ENCODE measurements at places on chromosomes 6 and 20.

- DNase-seq = no peak
These were observed 56.8 kb downstream of the SNX9 start for GRCh38 chr6:157879873-157880254.

GRCh38 chr20:46917155-46917554 is 22.5 kb downstream of the EYA2 start:
- DNase-seq = no peak

DNA sequence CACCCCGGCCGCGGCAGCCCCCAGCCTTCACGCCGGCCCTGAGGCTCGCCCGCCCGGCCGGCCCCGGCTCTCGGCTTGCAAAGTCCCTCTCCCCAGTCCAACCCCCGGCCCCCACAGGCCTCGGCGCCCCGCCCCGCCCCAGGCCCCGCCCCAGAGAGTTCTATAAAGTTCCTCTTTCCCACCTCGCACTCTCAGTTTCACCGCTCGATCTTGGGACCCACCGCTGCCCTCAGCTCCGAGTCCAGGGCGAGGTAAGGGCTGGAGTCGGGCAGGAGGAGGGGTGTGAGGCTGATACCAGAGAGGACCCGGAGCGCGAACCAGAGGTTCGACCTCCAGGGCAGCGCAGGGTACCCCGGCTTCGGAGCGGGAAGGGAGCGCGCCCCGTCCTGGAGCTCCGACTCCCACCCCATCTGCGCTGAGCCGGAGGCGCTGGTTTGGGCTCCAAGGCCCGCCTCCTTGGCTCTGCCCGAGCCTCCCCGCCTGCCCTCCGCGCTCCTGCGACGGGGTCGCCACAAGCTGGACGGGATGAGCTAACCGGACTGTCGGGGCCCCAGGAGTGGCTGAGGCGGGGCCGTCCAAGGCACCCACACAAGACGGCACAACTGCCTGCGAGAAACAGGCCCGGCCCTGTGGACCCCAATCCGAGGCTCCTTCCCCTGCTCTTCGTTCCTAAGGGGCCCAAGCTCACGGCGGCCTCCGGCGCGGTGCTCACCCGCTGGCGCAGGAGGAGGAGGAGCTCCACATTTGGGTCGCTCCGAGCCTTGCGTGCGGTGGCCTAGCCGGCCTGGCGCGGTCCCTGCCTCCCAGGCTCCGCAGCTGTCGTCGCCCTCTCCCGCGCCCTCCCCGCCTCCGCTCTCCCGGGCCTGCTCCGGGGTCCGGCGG is at the start of gene IRF4:
IRF4 (plus strand) TSS at position 194 of the 882 bp plus-strand sequence. CDS start 1,401 bp downstream, outside the sequence.
- no peak for DNase-seq

DNA sequence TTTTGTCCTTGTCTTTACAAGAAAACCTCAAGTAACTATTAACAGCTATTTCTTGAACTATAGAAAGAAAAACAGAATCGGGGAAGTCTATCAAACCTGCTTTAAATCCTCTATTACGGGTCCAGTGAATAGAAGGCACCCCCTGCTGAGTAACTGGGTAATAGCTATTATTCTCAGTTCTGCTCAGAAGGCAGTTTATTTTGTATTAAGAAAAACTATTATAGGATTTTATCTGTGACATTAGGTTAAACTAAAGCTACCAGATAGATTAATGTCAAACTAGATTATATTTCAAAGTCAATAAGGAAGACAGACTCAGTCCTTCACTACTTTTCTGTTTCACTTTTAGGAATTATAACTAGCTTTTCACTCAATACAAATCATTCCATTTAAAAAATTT is 93.7 kb downstream of the DST start:
- DNase-seq = no peak

GRCh38 chr6:56746767-56747504 is 104.2 kb upstream of the DST start:
- DNase-seq = no peak

GRCh38 chr6:2119275-2119674 is 126.1 kb downstream of the GMDS start:
- DNase-seq = no peak

GRCh38 chr6:136739501-136739900 is 52.8 kb downstream of the MAP3K5 start:
- DNase-seq = no peak

DNA sequence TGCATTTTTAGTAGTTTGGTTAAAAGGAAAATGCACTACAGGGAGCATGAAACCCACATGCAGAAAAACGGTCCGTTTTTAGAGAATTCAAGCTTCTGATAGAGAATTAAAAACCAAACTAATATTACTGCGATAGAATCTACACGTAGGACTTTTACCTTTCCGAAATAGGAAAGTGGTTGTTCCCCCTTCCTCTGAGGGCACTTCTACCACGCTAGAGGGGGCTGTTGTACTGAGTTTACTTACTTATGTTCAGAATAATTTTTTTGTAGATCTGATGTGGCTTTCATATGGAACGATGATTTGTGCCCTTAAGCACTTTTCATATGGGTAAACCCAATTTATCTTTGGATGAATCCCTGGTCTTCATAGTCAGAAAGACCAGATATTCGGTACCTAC is 264.3 kb upstream of the PLN start:
- DNase-seq = peak; percentile 77

- DNase-seq = no peak
These were observed 128.5 kb downstream of the BCAS1 start for GRCh38 chr20:53941680-53942471.

- no peak for DNase-seq
These were observed 19.1 kb downstream of the NFATC2 start for GRCh38 chr20:51523276-51524013.

DNA sequence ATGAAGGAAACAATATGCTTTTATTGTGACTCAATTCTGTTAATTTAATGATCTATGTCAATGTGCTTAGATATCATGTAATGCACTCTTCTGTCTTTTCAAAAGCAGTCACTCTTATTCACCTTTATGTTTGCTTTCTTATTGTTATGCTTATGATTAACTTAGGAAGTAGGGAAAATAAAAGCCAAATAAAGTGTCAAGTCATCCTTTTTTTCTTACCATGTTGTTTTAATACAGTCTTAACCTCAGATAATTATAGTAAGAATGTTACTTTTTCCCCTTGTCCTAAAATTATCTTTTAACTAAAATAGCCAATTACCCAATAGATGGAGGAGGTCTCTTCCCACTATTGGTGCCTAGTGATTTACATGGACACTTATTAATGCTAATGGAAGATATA is 72.6 kb downstream of the TFAP2B start:
- DNase-seq = no peak

DNA sequence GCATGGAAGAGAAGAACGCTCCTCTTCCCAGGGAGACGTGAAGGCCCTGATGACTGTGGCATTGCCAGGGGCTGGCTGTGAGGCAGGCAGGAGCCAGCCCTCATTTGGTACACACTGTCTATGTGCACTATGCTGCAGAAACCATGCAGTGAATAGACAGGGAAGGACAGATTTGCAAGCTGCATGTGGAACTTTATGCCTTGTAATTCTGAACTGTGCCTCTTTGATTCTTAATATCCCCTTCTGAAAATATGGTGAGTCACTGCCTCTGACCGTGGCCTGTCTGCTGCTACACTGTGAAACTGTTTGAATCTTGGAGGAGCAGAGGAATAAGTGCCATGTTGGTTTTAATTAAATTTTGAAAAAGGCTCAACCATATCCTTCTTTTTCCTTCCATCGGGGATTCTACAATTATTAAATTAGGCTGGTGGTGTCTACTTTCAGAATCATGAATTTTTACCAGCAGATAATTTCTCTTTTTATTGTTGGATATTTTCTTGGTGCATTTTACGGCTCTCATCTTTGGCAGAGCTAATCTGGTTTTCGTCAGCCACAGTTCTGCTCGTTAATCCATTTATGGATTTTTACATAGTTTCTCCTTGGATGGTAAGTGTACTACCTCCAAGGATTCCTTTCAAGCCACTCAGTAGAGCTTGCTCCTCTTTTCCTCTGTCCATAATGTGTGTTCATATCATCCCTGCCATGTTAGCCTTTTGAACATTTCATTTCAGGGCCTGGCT is 301.0 kb upstream of the SLC35B3 start:
- no peak for DNase-seq

- no peak for DNase-seq
These were observed 103.1 kb upstream of the TBX18 start for GRCh38 chr6:84867521-84867920.

DNA sequence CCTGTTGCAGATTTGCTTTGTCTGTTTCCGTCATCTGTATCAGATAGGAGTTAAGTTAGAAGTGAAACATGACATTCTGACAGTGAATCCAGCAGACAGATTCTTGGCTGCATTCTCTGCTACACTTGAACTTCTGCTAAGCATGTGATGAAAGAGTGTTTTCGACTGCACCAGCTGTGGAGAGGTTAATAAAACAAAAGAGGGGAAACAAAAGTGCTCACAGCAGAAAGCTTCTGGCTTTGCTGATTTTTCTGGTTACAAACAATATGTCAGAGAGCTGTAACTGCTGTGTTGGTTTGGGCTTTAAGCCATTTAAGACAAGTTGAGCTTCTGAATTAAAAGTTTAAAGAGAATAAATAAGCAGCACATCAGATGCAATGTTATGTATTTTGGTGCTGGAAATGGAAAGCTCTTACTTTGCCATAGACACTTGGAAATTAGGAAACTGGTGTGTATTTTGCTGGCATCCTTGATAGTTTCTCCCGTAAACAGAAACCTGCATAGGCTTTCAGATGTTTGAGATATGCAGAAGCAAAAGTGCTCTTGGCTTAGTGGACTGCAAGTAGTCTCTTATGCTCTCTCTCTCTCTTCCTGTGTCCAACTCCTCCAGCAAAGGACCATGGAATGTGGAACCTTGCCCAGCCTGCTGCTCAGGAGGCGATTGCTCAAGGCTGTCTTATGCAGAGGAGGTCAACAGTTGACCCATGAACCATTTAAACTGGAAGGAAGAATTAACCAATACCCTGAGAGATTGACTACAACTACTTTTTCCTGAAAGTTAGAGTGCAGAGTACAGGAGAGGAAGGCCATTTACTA is 104.9 kb downstream of the RPS12 start:
- no peak for DNase-seq

DNA sequence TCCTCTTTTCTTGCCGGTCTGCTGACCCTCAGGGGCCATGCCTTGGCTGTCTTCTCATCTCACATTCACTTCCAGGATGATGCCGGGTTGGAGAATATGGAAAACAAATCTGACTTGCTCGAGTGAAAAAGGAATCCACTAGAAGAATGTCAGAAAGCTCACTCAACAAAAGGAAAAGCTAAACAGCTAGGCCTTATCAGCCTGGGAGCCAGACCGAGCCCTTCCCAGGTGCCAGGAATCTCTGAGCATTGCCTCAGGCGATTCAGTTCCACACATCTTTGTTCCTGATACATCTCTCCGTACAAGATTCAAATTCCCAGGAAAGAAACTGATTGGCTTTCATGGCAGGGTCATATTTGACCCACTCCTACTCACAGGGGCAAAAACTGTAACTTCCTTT is 9.2 kb upstream of the OSER1 start:
- DNase-seq = no peak

- DNase-seq = no peak
These were observed 46.1 kb downstream of the POU3F2 start for GRCh38 chr6:98880486-98880885.

GRCh38 chr6:3733321-3733925 is 18.1 kb downstream of the PXDC1 start:
- no peak for DNase-seq

GRCh38 chr20:9514072-9514460 is 324 bp upstream of the LAMP5 start:
- no peak for DNase-seq

DNA sequence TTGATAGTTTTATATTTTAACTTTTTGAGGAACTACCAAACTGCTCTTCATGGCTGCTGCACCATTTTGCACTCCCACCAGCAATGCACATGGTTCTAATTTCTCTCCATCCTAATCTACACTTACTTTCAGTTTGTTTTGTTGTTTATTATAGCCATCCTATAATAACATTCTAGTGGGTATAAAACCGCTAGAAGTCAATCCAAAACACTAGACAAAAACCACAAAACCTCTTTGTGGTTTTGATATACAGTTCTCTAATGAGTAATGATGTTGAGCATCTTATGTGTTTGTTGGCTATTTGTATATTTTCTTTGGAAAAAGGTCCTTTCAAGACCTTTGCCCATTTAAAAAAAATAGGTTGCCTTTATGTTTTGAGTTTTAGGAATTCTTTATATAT is 5.6 kb downstream of the RPP21 start:
- no peak for DNase-seq

GRCh38 chr6:27076116-27076515 is 171.4 kb upstream of the PRSS16 start:
- DNase-seq = no peak

GRCh38 chr20:46388201-46388836 is 18.1 kb downstream of the ELMO2 start:
- DNase-seq = no peak

DNA sequence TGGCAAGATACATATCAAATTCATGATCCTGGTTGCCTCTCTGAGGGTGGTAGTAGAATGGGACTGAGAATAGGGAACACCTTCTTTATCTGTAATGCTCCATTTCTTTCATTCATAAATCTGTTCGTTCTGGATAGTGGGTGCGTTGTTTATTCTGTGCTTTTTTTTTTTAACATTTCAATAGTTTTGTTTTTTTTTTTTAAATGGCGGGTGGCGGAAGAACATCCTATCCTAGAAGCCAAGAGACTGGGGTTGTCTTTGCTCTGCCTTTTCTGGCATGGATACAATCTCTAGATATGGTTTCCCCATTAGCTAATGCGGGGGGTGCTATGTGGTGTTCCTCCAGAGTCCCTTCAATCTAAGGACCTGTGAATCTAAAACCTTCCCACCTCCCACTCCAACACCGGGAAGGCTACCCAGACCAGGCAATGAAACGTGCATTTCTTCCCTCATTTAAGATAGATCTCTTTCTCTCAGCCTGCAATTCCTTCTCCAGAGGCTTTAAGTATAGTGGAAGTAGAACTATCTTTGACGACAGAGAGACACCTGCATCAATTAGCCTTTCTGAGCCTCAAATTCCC is 883 bp upstream of the CCDC28A start:
- DNase-seq = peak; percentile 49

GRCh38 chr6:140663772-140664171 is 1289.3 kb upstream of the CITED2 start:
- DNase-seq = no peak

DNA sequence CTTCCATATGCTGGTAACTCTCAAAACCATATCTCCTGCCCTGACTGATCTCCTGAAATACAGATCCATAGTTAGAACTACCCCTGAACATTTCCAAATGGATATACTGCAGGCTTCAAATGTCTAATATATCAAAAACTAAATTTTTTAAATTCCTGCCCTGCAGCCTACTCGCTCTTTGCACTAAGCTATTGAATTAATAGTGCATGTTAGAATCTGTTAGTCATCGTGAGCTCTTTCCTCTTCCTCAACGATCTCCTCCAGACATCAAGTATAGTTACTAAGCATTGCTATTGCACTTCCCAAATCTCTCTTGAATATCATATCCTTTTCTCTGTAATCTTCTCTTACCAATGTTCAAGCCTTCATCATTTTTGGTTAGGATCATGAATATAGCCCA is 26.0 kb upstream of the RSPO3 start:
- no peak for DNase-seq
